CD14-positive monocyte (primary cell): ENCODE measurements at places on chromosomes 2 and 18.
A peak's percentile ranks its signal among the peaks of the same experiment; 100 is the strongest.

GRCh38 chr2:42510608-42511243 is 16.9 kb upstream of the KCNG3 start:
- no peak for DNase-seq

GRCh38 chr2:71341645-71342044 is 10.1 kb downstream of the ZNF638 start:
- no peak for DNase-seq

GRCh38 chr2:198991431-198991830 is 466.3 kb downstream of the SATB2 start:
- no peak for DNase-seq

GRCh38 chr18:59900222-59901128 is 679 bp downstream of the PMAIP1 start:
- peak; percentile 79 for DNase-seq

DNA sequence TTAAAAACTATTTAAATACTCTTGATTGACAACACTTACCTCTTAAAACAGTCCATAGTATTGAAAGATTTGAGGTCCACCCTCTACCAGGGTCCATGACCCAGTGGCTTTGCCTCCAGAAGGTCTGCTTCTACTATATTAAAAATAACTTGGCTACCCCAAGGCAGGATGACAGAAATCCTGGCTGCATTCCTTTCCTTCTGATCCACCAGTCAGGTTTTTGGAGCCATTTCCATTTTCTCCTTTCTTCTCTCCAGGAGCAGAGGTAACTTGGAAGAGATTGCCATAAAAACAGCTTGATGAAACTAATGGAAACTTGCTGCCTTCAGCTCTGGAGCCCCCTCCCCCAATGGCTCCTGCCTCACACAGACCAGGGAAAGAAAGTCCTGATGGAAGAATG is 2.6 kb upstream of the FAM171B start:
- DNase-seq: no peak

- no peak for DNase-seq
Measured at GRCh38 chr18:916562-916961, 11.9 kb downstream of the ADCYAP1 start.

DNA sequence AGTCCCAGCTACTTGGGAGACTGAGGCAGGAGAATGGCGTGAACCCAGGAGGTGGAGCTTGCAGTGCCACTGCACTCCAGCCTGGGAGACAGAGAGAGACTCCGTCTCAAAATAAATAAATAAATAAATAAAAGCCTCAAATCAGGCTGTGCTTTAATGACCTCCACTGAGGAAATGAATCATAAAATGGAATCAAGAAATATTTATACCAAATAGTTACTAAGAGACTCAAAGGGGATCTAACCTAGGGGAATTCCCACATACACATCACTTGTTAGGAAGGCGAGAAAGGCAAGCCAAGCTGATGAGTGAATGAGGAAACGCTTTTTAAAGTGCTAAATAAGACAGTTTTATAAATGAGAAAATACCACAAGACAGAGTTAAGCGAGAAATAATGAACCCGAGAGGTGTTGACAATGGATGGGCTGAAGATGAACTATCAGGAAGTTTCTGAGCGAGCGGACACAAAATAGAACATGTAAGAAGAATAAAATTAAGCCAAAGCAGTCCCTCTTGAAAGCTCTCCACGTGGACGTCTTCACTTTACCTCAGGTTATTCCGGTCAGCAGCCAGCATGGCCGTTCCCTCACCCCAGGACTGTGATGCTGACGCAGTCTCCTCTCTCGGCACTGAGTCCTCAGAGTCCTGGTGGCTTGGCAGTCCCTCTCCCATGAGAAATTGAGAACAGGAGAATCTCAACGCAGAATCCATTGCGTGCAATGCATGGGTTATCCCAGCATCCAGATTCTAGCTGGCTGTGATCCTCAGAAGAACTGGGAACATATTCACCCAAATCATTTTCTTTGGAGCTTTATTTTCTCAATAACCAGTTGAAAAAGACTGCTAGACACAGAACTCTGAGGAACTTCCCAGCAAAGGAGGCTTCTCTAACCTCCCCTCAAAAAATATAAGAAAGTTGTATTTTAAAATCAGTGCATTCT is 22.3 kb downstream of the PXDN start:
- no peak for DNase-seq

GRCh38 chr2:174343343-174343622 is 8.5 kb downstream of the SP9 start:
- DNase-seq: no peak

DNA sequence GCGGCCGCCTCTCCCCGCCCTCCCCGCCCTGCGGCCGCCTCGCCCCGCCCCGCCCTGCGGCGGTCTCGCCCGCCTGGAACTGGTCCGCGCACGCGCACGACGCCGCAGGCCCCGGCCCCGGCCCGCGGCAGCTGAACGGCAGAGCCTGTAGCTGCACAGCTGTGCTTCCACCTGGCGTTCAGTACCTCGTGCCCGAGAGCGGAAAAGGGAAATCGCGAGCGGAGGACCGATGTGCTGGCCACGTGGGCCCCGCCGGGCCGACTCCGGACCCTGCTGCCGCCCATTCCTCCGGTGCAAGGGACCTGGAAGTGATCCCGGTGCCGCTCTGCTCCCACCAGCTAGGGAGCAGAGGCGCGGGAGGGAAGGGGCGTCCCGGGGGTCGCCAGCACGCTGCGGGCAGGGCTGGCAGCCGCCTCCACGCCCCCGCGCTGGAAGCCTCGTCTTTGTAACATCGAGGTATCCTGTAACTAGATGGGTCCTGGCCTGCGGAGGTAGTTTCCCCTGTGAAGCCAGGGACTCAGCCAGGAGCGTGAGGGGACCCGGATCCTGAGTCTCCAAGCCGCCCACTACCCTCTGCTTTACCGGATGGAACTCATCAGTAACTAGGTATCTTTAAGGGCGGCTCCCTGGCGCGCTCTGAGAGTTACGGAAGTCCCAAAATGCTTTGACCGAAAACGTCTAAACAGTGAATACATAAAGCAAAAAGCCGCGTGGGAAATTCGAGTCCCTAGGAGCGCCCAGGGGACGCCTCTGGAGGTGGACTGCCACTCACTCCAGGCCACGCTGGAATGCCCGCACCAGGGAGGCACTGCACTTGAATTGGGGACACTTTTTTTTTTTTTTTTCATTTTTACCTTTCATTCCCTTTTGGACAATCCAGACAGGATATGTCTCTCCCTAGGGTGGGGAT is 704 bp upstream of the ODC1 start:
- peak; percentile 91 for DNase-seq

GRCh38 chr2:41827354-41827971 is 220.4 kb upstream of the PKDCC start:
- DNase-seq: no peak

GRCh38 chr18:54557958-54558357 is 33.1 kb upstream of the DYNAP start:
- DNase-seq: no peak

DNA sequence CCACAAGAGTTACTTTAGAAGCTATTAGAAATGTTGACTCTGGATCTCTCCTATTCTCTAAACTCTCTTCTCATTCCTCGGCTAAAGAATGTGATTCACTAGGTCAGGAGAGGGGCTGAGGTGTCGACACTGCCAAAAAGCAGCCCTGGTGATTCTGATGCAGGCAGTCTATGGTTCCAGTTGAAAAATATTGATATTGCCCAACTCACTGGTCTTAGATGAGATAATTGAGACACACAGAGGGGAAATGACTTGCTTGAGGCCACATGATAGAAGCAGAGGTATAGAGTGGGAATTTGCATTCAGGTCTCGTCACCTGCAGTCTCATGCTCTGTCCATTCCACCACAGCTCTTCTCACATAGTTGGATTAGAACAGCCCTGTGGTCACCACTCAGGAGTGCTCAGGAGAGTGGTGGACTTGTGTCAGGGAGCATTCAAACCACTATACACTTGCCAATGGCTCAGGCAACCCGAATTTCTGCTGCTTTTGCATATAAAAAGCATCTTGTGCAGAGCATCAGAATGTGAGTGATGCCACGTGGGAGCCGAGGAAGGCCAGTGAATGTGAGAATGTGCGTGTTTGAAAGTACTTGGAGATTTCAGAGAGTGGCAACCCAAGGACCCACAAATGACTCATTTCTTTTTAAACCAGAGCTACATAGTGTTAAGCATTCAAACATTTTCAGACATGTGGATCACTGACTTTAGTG is 65.1 kb upstream of the CTLA4 start:
- peak; percentile 83 for DNase-seq

DNA sequence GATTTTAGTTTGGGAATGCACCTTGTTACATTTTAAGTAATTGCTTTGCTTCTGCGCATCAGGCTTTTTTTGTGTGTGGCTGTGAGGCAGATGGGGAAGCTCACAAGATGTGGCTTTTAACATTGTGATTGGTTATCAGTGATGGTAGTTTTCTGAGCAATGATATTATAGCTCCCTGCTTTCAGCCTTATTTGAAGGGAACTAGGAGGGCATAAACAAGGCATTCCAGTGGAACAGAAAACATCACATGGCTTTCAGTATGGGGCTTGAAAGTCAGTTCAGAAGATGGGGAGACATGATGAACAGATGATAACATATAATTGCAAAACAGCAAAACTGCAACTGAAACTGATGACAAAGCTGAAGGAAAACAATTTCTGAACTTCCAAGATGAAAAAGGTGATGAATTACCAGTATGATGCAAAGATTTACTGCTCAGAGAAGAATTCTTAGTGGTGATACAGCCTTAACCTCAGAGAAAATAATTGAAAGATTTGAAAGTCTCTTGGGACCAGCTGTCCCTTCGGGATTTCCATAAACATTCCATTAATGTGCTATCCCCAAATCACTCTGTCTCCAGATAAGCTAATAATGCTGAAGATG is 439.7 kb downstream of the RND3 start:
- no peak for DNase-seq

DNA sequence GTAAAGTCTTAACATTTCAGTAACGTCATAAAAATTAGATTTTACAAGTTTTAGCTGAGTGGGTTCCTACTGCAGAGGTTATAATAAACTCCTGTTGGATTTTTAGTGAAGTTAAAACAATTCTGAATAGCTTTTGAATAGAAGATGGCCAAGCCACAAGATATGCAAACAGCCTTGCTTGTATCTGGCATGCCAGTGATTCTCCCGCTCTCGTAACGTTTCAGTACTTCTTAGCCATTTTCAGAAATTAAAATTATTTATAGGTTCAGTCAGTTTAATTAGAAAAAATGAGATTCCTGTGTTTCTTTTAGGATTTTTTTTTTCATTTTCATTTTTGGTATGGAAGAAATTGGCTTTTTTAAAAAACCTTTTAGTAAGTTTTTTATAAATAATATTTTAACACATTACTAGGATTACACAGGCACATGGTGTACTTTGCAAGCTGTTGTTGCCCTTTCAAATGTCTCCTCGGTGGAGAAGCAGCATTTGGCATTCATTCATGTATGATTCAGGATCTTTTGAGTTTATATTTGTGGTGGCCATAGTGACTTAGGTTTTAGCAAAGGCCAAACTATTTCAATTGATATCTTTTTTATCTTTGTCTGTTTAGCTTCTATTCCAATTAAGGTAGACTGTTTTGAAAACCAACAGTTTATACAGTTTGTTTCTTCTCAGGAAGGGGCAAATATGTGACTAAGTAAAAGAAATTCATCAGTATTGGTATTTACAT is 30.6 kb upstream of the RND3 start:
- no peak for DNase-seq

DNA sequence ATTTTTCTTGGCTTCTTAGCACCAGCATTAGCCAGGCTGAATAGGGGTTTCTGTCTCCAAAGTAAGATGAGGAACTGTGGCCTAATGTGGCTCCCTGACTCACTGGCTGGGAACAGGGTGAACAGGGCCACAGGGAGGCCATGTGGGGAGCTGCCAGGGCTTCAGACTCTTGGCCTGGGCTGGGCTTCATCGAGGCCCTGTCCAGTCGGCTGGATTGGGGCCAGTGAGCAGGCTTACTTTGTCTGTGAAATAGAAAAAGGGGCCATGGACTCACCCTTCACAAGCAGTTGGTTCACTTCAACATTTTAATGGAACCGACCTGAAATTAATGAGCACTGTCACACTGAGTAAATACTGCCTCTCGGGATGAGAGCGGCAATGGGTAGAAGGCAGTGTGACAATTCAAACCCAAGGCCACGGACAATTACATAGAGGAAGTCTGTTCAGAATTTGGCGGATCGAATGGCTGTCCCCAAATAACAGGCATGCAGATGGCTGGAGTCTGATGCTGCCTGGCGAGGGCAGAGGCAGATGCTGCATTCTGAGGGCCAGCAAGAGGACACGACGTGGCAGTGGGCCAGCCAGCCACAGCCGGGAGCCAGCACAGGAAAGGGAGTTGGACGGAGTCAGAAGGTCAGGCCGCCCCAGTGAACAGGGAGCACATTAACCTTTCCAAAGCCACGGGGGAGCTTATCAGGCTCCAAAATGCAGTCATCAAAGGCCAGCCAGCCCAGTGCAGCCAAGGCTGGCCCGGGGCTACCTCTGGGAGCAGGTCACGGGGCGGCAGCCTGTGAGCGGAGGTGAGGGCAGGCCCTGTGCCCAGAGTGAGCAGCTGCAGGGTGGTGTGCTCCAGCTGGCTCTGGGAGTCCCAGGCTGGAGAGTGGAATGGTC is 146.6 kb upstream of the REV1 start:
- DNase-seq: no peak

DNA sequence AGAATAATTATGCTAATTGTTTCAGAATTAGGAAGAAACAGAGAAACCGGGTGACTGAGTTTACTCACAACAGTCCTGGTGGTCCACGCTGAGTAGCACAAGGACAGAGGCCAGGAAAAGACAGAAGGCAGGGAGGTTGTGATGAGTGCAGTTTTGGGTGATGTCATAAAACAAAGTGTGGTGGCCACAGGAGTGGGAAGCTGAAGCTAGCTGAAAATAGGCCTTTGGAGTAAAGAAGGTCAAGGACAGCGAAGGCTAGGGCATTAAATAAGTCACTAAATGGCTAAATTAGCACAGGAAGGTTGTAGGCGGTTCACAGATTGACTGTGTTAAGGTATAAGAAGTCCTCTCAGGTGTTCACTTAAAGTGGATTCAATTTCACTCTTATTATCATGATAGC is 120.9 kb upstream of the TTN start:
- DNase-seq: no peak

GRCh38 chr2:78175645-78176044 is 653.5 kb upstream of the LRRTM4 start:
- DNase-seq: no peak

- no peak for DNase-seq
Measured at GRCh38 chr2:192657362-192657761, 462.6 kb upstream of the TMEFF2 start.

DNA sequence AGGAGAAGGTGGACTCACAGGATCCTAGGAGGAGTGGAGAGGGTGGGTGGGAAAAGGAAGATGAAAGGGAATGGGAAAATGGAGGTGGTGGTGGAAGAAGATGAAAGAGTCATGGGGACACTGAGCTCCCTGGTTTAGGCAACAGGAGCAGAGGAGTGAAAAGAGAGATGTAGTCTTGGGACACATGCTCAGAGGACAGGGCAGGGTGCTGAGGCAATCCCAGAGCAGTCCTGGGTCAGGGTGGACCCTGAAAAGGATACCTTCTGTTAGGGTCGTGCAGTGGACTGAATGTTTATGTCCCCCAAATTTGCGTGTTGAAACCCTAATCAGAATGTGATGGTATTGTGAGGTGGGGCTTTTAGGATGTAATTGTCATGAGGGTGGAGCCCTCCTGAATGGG is 37.9 kb downstream of the SUCLG1 start:
- DNase-seq: no peak

- DNase-seq: peak; percentile 30
Measured at GRCh38 chr2:230798769-230799399, 65.9 kb upstream of the ITM2C start.
